NCI-H1436 (cell line): ENCODE measurements at places on chromosomes 12 and 14.

GRCh38 chr12:64080319-64081007, 141.6 kb downstream of the KICS2 start:
- DNase-seq = no peak

DNA sequence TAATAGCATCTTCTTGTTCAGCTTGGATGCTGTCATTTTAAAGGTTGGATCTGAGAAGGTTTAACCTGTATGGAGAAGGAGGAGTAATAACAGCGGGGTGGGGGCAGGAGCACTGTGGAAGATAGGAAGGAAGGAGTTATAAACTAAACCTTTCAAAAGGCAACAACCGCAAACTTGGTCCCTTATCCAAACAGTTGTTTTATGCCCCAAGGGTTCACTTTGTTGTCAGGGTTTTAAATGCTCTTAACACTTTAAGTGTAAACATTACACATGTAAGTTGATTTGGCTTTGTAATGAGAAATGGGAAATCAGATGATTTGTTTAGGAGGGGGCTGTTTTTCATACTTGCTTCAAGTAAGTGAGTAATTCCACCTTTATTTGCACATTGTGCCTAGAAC, 3.0 kb downstream of the NPAS3 start:
- DNase-seq = no peak

DNA sequence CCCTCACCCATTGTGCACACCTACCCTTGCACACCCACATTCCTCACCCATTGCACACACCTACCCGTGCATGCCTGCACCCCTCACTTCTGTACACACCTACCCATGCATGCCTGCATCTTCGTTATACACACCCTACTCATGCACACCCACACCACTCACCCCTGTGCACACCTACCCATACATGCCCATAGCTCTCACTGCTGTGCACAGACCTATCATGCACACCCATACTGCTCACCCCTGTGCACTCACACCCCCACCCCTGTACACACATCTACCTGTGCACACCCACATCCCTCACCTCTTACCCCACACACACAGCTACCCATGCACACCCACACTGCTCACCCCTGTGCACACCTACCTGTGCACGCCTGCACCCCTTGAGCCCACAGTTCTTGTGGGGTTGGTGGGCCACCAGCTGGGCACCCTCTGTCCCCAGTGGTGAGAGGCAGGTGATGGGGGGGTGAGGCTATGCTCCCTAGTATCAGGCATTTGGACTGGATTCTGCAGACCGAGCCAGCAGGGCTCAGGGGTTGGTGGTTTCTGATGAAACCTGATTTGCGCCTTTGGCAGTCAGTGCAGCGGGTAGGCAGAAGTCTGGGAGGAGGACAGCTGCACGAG, 15.6 kb downstream of the CEP170B start:
- no peak for DNase-seq

DNA sequence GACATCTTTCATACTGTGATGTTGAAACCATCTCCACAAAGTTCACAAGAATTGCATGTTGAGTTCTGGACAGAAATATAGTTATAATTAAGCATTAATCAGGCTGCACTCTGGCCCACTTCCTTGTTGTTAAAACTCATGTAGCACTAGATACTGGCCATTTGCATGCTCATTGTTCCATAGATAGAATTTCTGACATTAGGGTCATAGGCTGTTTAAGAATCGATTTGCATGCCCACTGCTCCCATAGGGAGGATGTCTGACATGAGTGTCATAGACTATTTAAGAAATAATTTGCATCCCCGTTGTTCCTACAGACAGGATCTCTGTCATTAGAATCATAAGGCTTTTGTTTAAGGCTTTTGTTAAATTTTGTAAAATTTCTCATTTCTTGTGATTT, 50.2 kb downstream of the MYF5 start:
- no peak for DNase-seq

GRCh38 chr14:20515846-20516245, 10.5 kb downstream of the RNASE10 start:
- no peak for DNase-seq

GRCh38 chr14:102902086-102902485, 20.4 kb upstream of the AMN start:
- DNase-seq = no peak
